ENCODE measurements at places on chromosomes 5 and 9.

- DNase-seq = peak; percentile 9
Observed at GRCh38 chr5:150155258-150156026, at the start of gene PDGFRB. Gene PDGFRB (minus strand): TSS chr5:150155845. CDS start chr5:150137047, 18,798 bp downstream.

GRCh38 chr5:4114452-4114851, 518.8 kb downstream of the IRX1 start:
- DNase-seq = no peak

GRCh38 chr9:28847331-28847730, 1274.0 kb upstream of the C9orf72 start:
- no peak for DNase-seq

DNA sequence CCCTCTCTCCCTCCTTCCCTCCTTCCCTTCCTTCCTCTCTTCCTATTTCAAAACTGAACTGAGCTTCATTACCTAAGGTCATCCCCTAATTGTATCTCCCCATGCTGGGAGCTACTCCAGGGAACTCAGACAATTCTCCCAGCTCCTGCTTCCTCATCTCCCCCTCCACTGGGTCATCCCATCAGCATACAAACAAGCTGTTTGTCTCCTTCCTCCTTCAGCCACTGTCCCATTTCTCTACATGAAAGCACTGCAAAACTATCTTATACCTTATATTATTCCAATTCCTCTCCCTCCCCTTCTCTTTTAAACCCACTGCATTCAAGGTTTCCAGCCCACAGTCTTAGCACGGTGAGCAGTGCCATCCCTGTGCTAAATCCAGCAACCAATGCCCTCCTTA, 262.4 kb downstream of the AGTPBP1 start:
- no peak for DNase-seq

- no peak for DNase-seq
Observed at GRCh38 chr5:139650031-139650688, 2.0 kb downstream of the CXXC5 start.

GRCh38 chr5:133041910-133042309, 9.9 kb upstream of the HSPA4 start:
- no peak for DNase-seq

- DNase-seq = no peak
Observed at GRCh38 chr9:113484258-113484730, 20.8 kb downstream of the RGS3 start.

- no peak for DNase-seq
Observed at GRCh38 chr9:86529496-86530275, 175.5 kb upstream of the TUT7 start.

- no peak for DNase-seq
Observed at GRCh38 chr5:73686912-73687311, 60.9 kb downstream of the ARHGEF28 start.

- peak; percentile 99 for DNase-seq
Observed at GRCh38 chr9:128723866-128724743, at the start of gene ZDHHC12. Gene ZDHHC12 (minus strand): TSS chr9:128724127. CDS start chr9:128724093, 34 bp downstream.

DNA sequence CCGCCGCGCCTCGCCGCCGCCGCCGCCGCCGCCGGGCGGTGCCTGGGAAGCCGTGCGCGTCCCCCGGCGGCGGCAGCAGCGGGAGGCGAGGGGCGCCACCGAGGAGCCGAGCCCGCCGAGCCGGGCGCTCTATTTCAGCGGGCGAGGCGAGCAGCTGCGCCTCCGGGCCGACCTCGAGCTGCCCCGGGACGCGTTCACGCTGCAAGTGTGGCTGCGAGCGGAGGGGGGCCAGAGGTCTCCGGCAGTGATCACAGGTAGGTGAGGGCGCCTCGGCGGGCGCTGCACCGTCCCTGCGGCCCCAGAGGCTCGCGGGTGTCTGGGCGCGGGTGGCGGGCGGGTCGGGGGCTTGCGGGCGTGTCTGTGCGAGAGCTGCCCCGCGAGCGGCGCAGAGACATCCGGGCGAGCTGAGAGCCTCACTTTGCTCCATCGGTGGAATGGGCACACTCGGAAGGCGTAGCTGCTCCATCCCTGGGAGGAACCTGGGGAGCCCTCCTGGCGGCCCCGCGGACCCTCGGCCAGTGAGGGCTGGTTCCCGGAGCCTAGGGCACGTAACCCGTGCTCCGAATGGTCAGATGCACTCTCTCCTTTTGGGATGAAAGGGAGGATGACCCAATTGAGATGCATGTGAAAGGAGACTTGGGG, 864 bp downstream of the PAPPA start:
- no peak for DNase-seq

DNA sequence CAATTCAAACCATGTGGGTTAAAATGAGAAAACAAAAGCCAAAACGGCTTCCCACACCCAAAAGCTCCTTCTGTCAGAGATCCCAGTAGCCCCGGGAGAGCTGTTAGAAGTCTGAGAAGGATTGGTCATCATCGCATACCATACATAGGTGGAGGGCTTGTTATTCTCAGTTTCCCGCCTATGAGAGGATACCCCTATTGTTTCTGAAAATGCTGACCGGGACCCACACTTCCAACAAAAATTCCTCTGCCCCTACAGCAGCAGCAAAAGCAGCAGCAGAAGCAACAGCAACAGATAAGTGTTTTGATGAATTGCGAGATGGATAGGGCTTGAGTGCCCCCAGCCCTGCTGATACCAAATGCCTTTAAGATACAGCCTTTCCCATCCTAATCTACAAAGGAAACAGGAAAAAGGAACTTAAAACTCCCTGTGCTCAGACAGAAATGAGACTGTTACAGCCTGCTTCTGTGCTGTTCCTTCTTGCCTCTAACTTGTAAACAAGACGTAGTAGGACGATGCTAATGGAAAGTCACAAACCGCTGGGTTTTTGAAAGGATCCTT, at the start of gene TEK:
Gene TEK, plus strand, starts transcription at position 245 of the 561 bp plus-strand sequence. CDS start 366 bp downstream, outside the sequence.
- DNase-seq = no peak

DNA sequence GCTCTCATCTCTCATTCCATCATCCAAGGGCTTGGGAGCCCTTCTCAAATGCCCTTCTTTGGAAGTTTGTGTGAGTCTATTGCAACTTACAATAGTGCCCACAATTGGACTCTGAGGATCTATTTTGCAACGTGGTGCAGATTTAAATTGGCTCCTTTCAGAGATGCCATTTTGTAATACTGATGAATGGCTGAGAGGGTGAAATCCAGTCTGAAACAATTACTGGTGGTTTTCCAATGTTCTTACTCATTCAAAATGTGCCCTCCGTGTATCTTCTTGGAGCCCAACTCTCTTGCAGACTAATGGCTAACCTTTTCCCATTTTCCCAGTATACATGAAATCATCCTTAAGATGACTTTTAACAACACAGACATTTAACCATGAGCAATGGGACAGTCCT, 6.1 kb downstream of the ZNF462 start:
- no peak for DNase-seq

- DNase-seq = peak; percentile 8
Observed at GRCh38 chr9:83544002-83544698, 5.9 kb upstream of the FRMD3 start.

DNA sequence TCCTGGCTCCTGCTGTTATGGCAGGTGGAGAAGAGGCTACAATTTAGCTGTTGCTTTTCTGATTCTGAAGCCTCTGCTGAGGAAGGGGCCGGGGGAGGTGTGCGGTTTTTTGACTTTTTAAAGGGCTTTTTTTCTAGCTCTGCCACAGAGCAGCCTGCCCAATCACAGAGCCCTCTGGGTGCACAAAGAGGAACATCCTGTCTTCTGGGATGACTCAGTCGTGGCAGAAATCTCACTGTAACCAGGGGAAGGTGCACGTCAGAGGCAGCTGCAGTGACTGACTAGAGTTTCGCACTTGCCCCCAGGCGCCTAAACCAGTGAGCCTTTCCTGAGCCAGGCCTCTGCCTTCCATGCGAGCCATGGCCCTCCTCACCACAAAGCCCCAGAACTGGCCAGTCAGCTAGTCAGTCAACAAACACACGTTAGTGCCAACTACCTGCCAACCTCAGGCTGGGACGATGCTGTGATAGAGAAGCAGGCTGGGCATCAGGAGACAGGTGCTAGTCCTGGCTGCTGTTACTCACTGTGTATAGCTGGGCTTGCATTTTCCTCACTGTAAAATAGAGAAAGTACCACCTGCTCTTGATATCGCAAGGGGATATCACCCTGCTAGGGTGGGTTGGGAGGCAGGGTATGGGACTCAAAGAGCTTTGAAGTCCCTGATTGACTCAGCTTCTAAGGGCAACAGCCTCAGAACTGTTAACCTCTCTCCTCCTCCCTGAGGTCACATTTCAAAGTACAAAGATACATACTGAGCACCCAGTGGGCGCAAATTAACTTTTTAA, 2.2 kb downstream of the AKNA start:
- peak; percentile 93 for DNase-seq

DNA sequence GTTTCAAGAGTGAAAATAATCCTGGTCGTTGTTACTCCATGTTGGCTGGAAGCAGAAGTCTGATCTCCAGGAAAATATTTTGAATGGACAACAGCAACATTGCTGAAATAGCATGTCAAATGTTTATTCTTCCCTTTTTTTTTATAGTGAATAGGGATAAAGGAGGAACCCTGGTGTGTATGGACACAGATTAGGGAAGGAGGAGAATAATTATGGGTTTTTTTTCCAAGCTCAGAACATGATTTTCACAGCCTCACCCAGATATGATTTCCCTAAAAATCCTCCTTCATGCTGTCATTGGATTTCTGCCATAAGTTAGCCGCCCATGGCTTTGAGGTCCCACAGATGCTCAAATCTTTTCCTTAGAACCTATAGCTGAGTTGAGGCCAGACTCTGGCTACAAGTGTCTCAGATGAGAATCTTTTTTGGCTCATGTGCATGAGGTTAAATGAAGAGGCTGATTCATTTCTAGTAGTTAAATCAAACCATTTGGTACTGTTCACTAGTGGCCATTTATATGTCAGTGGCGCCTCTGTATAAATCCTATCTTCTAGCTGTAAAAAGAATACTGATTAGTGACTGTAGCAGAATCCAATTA, 65.5 kb upstream of the LIFR start:
- no peak for DNase-seq

DNA sequence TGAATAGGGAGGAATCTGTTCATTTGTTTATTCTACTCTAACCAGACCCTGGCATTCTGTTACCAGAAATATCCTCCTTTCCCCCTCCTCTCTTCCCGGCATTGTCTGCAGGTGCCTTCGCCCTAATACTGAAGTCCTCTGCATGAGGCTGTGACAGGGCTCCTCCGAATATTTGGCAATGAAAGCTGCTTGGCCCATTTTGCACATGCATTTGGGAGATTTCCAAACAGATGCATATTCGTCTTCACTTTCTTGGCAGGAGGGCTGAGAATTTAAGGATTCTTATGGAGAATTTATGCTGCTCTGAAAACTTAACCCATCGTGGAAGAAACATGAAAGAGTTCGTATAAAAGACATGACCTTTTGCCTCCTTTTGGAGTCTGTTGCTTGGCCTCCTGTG, 484.0 kb downstream of the ZNF608 start:
- DNase-seq = no peak

GRCh38 chr5:128966375-128966774, 1.1 kb downstream of the SLC27A6 start:
- no peak for DNase-seq

DNA sequence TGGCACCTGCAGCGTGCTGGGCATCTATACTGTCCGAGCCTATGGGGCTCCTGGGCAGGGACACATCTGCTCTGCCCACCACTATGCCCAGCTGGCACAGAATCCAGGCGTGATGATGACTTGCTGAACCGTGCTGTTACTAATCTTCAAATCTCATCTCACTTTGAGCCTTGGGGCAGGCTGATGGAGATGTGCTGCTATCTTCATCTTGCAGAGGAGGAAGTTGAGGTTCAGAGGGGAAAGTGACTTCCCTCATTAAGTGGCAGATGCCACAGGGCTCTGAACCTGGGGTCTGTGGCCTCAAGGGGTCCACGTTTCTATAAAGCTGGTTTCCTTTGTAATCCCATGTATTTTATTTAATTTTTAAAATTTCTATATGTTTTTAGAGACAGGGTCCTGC, 4.7 kb downstream of the SLC2A6 start:
- DNase-seq = no peak

DNA sequence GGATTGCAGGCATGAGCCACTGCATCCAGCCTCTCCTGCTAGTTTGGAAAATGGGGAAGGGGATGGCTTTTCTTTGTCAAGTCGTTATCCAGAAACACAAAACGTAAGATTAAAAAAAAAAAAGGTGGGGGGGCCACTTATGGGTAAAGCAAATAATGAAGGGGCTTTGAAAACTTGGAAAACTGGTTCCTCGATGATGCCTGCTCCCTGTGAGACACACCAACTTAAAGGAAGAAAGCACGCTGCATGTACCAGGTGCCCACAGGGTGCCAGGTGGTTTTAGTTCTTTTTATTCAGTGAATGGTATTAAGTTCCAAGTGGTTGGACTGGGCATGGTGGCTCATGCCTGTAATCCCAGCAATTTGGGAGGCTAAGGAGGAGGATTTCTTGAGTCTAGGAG, 170.1 kb downstream of the GOLPH3 start:
- no peak for DNase-seq

DNA sequence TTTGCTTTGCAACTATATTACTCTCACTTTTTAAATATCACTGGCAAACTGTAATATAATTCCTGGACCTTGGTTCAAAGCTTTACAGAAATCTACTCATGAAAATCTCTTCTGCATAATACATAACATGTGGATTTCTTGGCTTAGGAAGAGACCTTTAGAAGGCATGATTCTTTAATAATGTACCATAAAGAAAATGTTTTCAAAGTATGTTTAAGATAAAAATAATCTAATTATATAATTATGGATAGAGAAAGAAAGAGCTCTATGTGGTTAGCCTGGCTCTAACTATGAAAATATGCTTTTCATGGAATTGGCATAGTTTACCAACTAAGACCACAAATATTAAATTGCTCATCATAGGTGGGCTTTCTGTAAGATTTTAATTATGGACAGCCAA, 817.8 kb downstream of the TLE1 start:
- no peak for DNase-seq

- DNase-seq = no peak
Observed at GRCh38 chr5:128765448-128766061, 199.7 kb upstream of the SLC27A6 start.

GRCh38 chr9:117412006-117412715, 2.7 kb downstream of the ASTN2 start:
- DNase-seq = no peak

DNA sequence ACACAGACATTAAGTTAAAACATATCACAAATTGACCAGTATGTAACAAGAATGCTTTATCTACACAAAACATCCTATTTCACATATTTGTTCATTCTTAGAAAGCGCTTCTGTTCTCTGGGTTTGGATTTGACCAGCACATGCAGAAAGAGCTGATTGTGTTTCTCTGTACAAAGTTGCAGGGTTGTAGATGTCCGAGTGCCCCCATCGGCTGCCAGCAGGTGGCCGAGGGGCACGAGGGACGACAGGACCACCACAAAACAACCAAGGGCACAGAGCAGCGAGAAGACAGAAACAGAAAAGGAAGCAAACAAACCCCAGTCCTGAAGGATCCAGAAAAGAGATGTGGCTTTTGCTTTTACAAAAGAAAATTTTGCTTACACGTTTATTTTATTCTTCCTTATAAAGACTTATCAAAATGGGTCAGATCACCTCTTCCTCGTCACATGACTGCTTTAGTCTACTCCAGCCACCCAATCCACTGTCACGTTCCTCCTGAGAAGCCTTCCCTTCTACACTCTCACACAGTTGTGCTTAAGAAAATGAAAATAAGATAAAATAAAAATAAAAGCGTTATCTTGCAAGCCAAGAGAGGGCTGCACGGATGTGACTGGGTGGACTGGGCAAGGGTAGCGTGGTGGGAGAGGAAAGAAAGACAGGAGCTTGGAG, 9.5 kb downstream of the OTP start:
- DNase-seq = no peak

All from T-helper 2 cell treated with Interferon-gamma antibody and Interleukin-4, amounts not matched to agents 5 μg/mL and 100 μg/mL, for 36 hours (primary cell).